ENCODE measurements at places on chromosomes 4 and X.
A peak's percentile ranks its signal among the peaks of the same experiment; 100 is the strongest.

DNA sequence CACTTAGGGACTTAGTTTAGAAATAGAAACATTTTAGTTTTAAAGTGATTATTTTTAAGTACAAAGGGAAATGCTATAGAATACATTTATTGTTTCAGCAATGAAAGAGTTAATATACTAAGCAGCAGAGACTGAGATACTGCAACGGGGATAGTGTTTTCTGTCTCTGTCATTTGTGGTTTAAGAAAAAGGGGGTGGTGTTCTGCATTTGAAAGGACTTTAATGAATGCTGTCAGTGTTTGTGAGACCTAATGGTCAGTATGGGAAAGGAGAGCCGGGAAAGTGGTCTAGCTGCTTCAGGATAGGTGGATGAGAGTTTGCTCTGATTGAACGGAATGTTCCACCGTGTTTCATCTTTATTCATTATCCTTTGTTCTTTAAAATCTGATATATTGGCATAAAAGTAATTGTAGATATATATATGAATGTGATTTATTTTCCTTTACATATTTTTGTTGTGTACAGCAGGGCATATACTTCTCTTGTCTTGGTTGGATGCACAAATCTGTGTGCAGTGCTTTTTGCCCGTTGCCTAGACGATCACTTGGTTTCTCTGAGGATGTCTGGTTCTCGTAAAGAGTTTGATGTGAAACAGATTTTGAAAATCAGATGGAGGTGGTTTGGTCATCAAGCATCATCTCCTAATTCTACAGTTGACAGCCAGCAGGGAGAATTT lies at the start of gene KLHL5:
KLHL5 (plus strand) TSS at position 139 of the 676 bp plus-strand sequence; CDS start at position 560, 421 bp downstream.
- no peak for DNase-seq

GRCh38 chr4:153916273-153916755 lies 127.4 kb upstream of the SFRP2 start:
- DNase-seq = no peak

DNA sequence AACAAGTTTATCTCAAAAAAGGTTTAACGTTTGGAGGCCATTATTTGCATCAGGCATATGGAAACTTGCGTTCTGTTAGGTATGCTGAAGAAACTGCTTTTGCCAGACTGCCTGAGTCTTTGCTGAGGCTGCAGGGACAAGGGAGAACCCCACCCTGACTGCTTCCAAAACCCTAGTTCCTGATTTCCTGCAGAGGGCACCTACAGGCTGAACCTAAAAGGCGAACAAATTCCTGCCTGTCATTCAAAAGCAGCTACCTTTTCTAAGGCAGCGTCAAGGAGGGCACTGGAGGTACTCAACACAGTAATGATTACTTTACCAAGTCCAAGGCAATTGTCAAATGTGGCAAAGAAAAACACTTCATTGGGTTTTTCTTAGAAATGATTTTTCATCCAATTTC lies 578 bp upstream of the CORIN start:
- DNase-seq = no peak

GRCh38 chr4:46081248-46081647 lies 42.6 kb downstream of the GABRG1 start:
- DNase-seq = no peak

GRCh38 chr4:183670251-183670650 lies 11.2 kb downstream of the TRAPPC11 start:
- no peak for DNase-seq

DNA sequence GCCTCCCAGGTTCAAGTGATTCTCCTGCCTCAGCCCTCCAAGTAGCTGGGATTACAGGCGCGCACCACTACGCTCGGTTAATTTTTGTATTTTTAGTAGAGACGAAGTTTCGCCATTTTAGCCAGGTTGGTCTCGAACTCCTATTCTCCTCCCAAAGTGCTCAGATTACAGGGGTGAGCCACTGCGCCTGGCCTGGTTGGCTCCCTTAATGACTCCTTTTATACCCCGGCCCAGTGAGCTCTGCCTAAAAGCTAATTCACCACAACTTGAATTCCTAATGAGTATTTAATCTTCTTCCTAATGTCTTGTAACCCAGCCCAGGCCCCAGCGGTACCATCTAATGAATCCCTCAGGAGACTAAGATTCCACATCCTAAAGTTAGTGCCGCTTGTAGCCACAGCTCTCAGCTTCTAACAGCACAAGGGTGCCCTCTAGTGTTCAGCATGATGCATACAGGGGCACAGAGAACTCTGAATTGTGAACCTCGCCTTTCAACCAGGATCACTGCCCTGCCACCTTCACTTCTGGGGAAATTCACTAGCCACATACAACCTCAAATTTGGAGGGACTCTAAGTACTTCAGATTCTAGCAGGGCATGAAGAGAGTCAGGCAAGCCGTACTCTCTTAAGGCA lies 89.5 kb downstream of the OR13H1 start:
- peak; percentile 47 for DNase-seq

GRCh38 chr4:3046162-3046561 lies 28.2 kb downstream of the HTT-AS start:
- no peak for DNase-seq

GRCh38 chrX:24025741-24026403 lies 1.1 kb downstream of the KLHL15 start:
- DNase-seq = peak; percentile 23

- DNase-seq = no peak
Observed at GRCh38 chrX:38138900-38139299, 81.8 kb downstream of the SRPX start.

DNA sequence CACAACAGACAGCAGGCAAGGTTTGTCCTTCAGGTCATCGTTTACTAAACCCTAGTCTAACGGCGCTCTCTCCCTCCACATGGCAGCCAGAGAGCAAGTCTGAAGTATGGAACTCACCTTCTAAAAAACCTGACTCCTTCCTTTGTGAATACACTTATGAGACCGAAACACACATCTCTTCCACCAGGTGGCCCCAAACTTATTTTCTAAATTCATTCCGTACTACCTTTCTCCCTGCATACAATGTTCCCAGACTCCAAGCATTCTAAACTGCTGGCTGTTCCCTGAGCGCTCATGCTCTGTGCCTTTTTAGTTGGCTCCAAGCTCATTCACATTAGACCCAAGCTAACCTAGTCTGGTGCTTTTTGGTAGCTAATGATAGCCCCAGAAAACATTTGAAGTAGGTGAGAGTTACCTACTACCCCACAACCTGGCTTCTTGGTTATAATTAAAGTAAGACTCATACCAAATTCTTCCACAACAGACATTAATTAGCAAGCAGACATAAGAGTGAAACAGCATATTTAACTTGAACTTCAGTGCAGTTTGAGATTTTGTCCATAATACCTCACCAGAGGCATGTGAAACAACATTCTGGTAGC lies 67.6 kb upstream of the DCLK2 start:
- DNase-seq = peak; percentile 54

All from LoVo (cell line).